H4 (cell line): ENCODE measurements at places on chromosomes 11 and 22.

DNA sequence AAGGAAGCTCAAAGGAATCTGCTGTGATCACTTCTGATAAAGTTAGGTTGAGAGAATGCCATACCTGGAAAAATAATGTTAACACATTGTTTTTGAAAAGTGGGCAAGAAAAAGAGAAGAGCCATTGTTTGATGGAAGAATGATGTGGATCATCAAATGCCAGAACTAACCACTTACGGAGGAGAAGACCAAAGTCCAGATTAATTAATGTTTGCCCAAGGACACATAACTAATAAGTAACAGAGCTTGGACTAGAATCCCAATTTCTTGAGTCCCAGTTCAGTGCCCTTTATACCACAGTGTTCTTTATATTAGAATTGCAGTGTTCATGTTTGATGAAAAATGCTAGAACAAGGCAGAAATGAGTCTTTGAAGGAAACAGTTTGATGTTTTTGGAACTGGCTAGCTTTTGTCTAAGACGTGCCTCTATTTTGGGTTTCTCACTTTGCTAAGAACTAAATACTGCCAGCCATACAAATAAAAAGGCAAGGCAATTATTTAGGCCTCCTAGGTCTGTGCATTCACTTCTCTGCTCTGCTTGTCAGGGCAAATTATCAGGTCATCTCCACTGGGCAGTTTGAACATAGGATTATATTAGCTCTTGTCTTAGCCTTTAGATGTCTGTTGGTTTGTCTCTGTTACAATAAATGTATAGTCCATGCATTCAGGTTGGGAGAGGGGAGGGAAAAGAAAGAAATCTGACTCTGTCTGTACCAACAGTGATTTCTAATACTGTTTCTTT lies 72.3 kb downstream of the TRIM44 start:
- no peak for DNase-seq

- DNase-seq = no peak
Observed at GRCh38 chr22:45946805-45947600, 30.0 kb downstream of the WNT7B start.

- DNase-seq = no peak
Observed at GRCh38 chr11:57622263-57622662, 24.8 kb downstream of the SERPING1 start.

DNA sequence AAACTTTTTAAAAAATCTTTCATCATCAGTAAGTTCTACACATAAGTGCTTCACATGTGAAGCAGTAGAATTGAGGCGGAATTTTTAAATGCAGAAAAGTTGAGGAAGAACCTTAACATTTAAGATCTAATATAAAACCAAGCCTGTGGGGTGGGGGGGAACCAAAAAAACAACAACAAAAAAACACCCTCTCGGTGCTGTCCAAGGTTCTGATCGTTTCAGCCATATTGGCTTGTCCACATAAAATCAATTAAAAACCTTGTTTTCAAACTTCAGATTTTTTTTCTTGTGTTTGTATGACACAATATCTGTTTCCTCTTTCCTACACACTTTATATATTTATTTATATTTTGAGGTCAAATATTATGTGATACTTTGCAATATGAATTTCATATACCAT lies 130.0 kb downstream of the WNT7B start:
- no peak for DNase-seq

DNA sequence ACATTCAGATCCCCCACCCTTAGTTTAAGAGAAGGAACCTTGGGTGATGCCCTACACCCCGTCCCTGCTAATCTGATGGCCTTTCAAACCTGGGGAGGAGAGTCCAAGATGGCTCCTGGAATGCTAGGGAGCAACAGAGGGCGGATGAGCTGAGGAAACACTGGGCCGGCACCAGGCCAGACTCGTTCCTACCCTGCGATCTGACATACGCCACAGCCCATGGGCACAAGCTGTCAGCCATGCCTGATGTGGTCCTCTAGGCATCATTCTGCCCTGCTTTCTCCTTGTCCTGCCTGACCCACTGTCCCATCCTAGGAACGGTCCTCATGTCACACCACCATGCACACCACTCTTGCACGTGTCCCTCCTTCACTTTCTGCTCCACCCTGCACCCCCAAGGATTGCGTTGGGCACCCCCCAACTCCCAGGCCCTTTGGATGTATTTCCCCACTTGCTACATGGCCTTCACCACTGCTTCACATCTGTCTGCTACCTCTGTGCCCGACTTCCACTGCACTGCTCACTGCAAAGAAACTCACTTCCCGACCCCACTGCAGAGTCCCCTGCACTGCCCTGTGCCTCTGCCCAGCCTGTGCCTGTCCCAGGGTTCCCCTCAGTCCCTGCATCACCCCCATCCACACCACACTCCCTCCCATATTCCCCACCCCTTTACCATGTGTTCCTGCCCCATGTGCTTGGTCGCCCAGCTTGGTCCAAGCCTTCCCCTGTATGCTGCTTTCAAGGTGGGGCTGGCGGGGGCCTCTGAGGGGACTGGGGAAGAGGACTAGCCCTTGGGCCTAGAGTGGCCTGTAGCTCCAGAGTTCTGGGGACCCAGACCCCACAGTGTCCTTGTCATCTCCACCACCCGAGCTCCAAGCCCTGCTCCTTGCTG lies 29.2 kb downstream of the USP35 start:
- no peak for DNase-seq

DNA sequence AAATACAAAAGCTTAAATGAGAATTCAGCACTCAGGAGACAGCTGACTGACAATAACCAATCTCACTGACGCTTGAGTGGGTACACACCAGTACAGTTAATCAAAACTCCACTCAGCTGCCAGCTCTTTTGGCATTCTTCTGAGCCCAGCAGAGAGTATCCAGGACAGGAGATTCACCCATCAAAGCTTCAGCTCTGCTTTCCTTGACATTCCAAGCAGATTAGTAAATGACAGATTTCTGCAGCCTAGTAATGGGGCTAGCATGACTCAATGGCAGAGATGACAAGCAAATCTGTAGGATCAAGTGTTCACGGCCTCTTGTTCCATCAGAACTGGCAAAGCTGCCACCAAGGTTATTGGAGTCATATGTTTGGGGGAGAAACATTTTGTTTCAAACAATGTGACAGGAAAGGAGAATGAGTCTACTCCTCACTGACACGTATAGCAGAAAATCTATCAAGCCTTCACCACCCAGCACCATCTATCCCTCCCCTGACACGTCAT lies 420.0 kb downstream of the DYNC2H1 start:
- no peak for DNase-seq

- DNase-seq = peak; percentile 6
Observed at GRCh38 chr11:87176044-87176443, 138.3 kb downstream of the TMEM135 start.

GRCh38 chr11:115665175-115665821 lies 161.1 kb upstream of the CADM1 start:
- no peak for DNase-seq

- DNase-seq = no peak
Observed at GRCh38 chr11:1868636-1869291, 15.9 kb downstream of the LSP1 start.

DNA sequence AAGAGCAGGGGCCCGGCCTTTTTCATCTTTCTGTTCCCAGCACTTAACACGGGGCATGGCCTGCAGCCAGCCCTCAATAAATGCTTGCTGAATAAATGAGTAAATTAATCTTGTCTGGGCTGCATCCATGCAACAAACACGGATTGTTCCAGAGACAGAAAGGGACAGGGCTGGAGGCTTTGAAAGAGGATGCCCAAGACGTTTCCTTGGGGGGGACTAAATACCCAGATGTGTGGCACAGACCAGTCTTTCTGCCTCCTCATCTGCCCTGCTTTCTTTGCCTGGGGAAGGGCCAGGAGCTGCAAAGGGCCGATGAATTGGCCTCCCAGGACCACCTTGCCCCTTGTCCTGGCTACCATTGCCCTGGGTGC lies 40.4 kb downstream of the SHISAL1 start:
- DNase-seq = no peak

GRCh38 chr22:30205281-30206115 lies 41.1 kb downstream of the LIF start:
- DNase-seq = peak; percentile 96

DNA sequence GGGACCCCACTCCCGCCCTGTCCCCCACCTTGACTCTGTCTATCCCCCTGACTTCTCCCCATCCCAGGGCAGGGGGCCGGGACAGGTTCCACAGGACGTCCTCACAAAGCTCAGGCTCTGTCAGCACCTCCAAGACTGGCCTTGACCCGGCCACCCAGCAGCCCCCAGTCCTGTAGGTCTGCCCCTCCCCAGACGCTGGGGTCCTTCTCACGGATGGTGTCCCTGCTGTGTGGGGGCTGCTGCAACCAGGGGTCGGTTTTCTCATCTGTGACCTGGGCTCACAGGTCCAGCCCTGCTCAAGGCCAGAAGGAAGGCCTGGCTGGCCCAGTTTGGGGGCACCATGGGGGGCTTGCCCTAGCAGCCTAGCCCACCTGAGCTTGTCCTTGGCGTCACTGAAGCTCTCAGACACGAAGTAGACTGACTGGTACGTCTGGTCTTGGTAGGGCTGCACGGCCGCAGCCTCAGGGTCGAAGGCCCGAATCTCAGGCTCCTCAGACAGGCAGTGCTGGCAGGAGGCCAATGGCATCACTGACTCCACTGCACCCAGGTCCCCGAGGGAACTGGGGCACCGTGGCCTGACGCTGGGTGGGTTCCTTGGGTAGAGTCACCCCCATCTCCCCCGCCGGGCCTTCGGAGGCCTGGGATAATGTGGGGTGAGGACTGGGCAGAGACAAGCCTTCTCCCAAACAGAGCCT lies 4.0 kb upstream of the INS start:
- no peak for DNase-seq

GRCh38 chr11:23405350-23405937 lies 545.2 kb upstream of the CCDC179 start:
- DNase-seq = no peak

DNA sequence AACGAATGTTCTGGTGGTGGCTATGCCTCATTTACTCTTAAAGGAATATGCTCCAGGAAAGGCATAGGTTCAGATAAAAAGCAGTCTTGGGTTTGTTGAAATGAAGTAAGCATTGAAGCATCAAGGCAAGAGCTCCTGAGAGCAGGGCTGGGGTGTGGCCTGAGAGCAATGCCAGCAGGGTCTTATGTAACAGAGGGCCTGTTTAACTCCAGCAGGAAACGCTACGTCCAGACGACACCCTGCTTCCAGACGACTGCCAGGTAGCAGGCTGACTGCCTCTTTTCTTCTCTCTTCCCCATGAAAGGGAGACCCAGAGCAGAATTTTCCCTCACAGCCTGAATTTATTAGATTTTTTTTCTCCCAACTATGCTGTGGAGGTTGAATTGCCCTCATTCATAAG lies 127.2 kb upstream of the SLC5A12 start:
- no peak for DNase-seq

DNA sequence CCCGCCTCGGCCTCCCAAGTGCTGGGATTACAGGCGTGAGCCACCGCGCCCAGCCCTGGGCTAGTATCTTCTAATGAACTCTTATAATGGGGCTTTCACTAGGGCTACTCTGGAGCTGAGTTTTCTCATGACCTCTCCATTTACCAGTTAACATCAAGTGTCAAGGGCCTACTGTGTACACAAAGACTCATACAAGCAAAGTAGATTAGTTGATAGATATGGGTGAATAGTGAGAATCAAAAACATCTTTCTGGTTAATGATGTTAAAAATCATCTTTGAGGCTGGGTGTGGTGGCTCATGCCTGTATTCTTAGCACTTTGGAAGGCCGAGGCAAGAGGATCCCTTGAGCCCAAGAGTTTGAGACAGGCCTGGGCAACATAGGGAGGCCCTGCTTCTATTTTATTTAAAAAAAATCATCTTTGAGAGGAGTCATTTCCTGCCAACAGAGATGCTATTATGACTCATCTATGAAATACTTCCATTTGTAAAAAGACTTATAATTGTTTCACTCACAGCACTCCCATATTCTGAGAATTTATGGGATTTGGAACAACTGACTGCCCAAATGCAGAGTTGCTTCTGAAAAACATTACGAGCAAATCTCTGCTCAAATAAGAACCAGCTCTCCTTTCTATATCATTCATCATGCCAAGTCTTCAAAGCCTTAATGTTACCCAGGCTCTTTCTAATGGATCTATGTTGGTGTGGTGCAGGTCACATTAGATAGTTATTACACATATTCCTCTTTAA lies 57.0 kb downstream of the GDPD4 start:
- DNase-seq = peak; percentile 19

- DNase-seq = no peak
Observed at GRCh38 chr11:61007383-61007955, 36.0 kb downstream of the CD6 start.

DNA sequence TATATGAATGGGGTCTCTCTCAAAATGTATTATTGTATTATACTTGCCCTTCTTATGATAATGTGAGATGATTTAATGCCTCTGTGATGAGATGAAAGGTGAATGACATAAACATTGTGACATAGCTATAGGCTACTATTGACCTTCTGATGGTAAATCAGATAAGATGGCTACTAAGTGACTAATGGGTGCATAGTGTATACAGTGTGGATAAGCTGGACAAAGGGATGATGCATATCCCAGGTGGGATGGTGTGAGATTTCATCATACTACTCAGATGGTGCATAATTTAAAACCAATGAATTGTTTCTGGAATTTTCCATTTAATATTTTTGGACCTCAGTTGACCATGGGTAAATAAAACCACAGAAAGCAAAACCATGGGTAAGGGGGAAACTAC lies 243.5 kb downstream of the SBF2 start:
- DNase-seq = peak; percentile 12

DNA sequence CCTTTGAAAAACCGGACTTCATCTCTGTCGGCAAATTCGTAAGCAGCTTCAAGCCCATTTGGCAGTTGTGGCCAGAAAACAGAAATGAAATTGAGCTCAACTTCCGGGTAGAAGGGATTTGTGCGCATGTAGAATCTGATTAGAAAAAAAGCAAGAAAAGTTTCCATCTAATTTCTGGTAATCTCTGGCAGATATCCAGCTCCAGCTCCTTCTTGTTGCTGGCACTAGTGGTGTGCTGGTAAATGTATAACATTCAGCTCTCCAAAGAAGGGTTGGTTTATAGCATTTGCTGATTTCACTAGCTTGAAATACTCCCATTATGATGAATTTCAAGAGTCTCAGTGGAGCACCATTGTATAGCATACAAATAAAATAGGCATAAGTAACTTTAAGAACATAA lies 5.4 kb downstream of the MMP1 start:
- DNase-seq = no peak

GRCh38 chr11:69821511-69822040 lies 2.4 kb upstream of the FGF3 start:
- DNase-seq = no peak

- DNase-seq = no peak
Observed at GRCh38 chr22:39946503-39947219, 13.5 kb upstream of the TMA7B start.

GRCh38 chr22:23086787-23087186 lies 16.5 kb downstream of the GNAZ start:
- no peak for DNase-seq

- DNase-seq = no peak
Observed at GRCh38 chr11:17221968-17222367, 14.2 kb upstream of the PIK3C2A start.

GRCh38 chr11:68498903-68499883 lies 38.6 kb downstream of the PPP6R3 start:
- no peak for DNase-seq

- no peak for DNase-seq
Observed at GRCh38 chr11:122599434-122599833, 56.1 kb upstream of the UBASH3B start.

- no peak for DNase-seq
Observed at GRCh38 chr11:66291706-66292542, at the start of gene TMEM151A. Gene TMEM151A, plus strand, starts transcription at chr11:66291894. Its CDS starts 120 bp downstream, at chr11:66292014.
